ENCODE measurements at places on chromosomes 5 and 9.

- no peak for DNase-seq
These were observed 35.8 kb upstream of the NFIB start for GRCh38 chr9:14349447-14350348.

DNA sequence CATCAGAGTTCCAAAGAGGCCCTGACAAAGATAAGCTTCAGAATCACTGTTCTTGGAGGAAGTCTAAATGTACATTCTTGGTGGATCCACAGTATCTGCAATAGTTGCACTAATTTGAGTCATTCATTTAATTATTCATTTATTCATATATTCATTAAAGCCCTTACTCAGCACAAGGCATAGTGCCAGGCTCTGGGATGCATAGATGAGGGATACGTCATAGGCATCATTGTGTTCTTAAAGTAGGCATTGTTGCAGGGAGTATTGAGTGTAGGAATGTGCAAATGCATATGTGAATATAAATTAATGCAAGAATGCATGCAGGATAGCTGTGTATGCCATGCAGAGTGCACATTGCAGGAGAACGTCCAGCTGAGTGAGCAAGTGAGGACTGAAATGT, 100.7 kb downstream of the DRD1 start:
- DNase-seq = no peak

GRCh38 chr5:139141446-139142204, 56.5 kb downstream of the SIL1 start:
- no peak for DNase-seq

GRCh38 chr5:99320436-99320835, 391.6 kb upstream of the CHD1 start:
- DNase-seq = no peak

DNA sequence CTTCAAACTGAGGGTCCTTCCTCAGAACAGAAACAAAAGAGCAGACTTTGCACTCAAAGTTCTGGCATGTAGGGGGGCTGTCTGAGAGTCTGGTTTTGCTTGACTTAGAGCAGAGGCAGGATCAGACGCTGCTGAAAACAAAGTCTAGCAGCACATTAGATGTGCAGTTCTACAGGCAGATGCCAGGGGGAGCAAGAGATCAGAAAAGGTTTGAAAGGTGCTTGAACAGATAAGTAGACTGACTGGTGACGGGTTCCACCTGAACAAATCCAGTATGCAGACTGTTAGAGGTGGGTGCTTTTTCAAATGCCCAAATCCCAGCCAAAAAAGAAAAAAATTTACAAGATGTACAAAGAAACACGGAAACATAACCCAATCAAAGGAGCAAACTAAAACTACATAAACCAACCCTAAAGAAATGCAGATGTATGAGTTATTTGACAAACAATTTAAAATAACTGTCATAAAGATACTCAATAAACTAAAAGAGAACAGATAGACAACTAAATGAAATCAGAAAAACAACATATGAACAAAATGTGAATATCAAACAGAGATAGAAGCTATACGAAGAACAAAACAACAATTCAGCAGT, 194.7 kb upstream of the FREM1 start:
- DNase-seq = no peak

- no peak for DNase-seq
These were observed at the start of gene PLEKHG4B for GRCh38 chr5:91556-92263. Gene PLEKHG4B, plus strand, starts transcription at chr5:92168. Its CDS starts 64 bp downstream, at chr5:92232.

DNA sequence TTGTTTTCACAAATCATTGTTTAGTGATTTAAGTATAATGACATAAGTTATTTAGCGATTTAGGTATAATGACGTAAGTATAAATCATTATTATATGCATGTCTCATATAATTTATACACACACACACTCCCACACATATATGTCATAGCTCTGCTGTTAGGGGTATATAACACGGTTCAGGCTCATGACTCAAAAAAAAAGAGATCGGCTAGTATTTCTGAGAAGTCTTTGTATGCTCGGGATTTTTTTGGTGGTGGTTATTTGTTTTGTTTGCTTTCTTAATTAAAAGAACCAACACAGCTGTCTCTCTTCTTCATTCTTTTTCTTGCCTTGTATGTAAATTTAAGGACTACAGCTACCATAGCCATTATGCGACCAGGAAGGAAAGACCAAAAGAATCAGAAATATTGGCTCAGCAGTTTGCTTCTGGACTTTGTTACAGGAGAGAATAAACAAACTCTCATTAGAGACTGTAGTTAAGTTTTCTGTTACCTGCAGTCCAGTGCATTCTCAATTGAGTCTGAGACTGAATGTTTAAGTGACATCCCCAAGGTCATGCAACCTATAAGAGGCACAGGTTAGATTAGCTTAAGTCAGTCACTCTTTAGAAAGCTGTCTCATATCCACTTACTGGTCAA, 83.2 kb upstream of the NREP start:
- no peak for DNase-seq

- DNase-seq = no peak
These were observed 62.5 kb downstream of the MRPL36 start for GRCh38 chr5:1736889-1737711.

GRCh38 chr9:130665029-130665430, 636 bp downstream of the PRDM12 start:
- DNase-seq = no peak

- no peak for DNase-seq
These were observed 38.7 kb downstream of the TGFBR1 start for GRCh38 chr9:99143655-99144054.

- DNase-seq = no peak
These were observed 15.4 kb downstream of the FAM81B start for GRCh38 chr5:95406426-95407090.

GRCh38 chr5:36238502-36239295, 3.0 kb downstream of the NADK2 start:
- no peak for DNase-seq

DNA sequence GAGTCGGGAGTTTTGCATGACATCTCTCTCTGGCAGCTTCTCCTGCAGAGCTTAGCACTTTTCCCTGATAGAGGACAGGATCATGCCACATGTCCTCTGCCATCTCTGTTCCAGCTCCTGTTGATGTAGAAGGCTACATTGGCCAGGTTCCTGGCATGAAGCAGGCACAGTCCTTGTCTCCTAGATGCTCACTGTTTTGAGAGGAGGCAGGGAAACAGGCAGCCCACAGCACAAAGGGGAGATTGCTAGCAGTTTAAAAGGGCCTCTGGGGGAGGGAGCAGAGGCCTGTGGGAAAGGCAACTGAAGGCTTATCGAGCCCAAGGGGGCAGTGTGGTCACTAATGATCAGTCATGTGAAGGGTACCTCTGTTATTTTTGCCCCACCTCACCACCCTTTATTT, 10.7 kb downstream of the ARHGAP26 start:
- no peak for DNase-seq

- DNase-seq = no peak
These were observed 125.1 kb downstream of the PDE4D start for GRCh38 chr5:59768152-59769040.

- DNase-seq = no peak
These were observed 177.9 kb downstream of the TSSK1B start for GRCh38 chr5:113256671-113257452.

Data from activated naive CD4-positive, alpha-beta T cell (primary cell).